ENCODE measurements at places on chromosomes 11 and 22.

DNA sequence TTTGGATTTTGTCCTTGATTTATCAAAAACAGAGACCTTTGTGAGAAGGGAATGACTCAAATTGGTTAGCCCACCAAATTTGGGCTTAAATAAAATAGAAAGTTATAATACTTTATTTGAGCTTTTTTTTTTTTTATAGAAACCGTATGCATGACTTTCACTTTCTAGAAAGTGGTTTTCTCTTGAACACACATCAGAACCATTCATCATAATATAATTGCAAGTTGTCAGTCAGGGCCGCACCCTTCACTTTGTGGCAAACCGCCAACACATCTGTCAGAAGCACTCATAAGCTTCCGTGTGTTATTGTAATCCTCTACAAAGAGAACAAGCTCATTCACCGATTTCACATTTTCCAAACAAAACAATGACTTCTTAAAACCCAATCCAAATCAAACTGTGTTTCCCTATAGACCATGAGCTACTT is 76.1 kb downstream of the SOX6 start:
- DNase-seq: no peak

GRCh38 chr11:22339611-22340010 is 1.4 kb downstream of the SLC17A6 start:
- DNase-seq: no peak

- DNase-seq: no peak
Measured at GRCh38 chr11:58494101-58494500, 13.8 kb downstream of the OR5B21 start.

DNA sequence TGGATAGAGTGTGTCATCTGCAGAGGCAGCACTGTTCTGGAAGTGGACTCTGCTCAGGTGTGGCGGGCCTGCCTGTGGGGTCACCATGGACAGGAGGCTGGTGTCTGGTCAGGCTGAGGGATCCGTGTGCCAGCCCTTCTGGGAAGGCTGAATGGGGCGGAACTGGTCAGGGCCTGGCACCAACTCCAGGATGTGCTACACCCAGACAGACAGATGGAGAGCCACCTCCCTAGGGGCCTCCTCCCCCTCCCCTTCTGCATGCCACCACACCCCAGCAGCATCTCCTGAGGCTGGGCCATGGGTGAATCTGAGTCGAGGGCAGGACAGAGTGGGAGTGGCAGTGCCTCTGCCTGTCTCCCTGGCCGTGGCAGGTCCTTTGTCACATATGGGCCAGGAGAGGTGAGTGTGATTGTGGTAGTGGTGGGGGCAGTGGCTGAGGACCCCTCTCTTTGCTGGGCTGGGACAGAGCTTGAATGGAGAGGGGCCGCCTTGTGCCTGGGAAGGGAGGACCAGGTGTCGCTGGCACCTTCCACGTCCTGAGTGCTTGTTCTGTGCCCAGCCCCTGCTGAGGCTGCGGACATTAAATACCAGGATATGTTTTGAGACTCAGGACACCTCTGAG is 29.1 kb downstream of the ST3GAL4 start:
- no peak for DNase-seq

GRCh38 chr11:123179586-123179985 is 15.5 kb downstream of the CLMP start:
- DNase-seq: no peak

GRCh38 chr11:77345621-77346020 is 44.1 kb upstream of the GDPD4 start:
- DNase-seq: no peak

DNA sequence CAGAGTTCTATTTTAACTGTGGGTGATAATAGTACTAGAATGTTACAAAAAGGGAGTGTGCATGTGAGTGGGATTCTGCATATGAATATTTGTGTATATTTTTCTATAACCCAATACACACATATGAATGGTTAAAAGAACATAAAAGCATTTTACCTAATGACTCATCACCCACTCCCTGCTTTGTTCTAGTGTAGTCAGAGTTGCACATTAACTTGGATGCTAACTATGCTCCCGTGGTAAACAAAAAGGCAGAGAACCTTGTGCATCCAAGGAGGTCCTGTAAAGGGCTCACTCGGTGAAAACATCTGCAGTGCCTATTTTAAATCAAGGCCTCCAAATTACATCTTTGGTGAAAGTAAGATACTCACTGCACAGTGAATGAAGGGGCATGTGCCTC is 1289.4 kb downstream of the LRRC4C start:
- no peak for DNase-seq

DNA sequence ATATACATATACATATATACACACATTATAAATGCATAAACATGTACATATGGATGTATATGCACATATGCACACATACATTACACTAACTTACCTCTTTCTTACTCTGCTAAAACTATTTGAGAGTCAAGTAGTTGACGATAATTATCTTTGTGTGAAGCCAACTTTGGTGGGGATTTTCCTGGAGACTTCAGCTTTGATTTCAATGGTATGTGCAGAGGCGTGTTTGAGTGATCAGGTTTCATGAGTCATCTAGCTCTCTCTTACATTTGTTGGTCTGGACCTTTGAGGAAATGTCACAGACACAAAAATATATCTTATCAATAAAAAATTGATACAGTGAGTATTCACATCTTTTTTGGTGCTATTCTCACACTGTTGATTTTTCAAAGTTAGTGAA is 769.1 kb upstream of the LUZP2 start:
- DNase-seq: no peak

DNA sequence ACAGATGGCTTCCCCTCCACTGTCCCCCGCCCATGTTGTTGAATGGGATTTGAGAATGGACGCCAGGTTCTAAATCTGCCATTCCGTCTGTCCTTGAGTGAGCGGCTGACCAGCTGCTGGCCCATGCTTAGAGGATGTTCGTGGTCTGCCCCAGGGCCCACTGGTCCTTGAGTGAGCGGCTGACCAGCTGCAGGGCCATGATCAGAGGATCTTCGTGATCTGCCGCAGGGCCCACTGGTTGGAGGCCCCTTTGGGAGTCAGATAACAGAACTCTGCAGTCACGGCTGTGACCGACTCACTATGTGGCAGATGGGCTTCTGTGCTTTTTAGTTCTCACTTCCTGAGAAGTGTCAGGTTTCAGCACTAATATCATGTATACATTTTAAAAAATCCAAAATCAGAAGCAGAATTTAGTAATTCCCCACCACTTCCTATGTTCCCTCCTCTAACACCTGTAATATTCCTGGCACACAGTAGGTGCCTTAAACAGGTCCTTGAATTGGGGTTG is 54.1 kb downstream of the MICAL3 start:
- DNase-seq: no peak

GRCh38 chr11:116255321-116255953 is 517.4 kb downstream of the BUD13 start:
- no peak for DNase-seq

- DNase-seq: no peak
Measured at GRCh38 chr22:37659066-37659896, 758 bp downstream of the PDXP start.

GRCh38 chr11:131234221-131234620 is 136.2 kb upstream of the NTM start:
- DNase-seq: no peak

GRCh38 chr11:122984186-122985011 is 2.8 kb upstream of the BSX start:
- no peak for DNase-seq
